Naive thymus-derived CD4-positive, alpha-beta T cell (primary cell): ENCODE measurements at places on chromosomes 6 and 20. TPM values are rescaled to one million over a fixed set of nuclear protein-coding genes. Genes with fewer than 3 reads are reported as not detected.

- no peaks in the 10 kb centered on the region for H3K27me3 ChIP-seq
- DNase-seq, result no peak
- H3K4me3 ChIP-seq, result no peak overlapping the region
- no peaks in the 10 kb centered on the region for H3K36me3 ChIP-seq
Measured at GRCh38 chr20:54134445-54135220, 39.2 kb downstream of the CYP24A1 start.

The HLA-DQA1 gene
- 12.1 TPM for total RNA-seq

DNA sequence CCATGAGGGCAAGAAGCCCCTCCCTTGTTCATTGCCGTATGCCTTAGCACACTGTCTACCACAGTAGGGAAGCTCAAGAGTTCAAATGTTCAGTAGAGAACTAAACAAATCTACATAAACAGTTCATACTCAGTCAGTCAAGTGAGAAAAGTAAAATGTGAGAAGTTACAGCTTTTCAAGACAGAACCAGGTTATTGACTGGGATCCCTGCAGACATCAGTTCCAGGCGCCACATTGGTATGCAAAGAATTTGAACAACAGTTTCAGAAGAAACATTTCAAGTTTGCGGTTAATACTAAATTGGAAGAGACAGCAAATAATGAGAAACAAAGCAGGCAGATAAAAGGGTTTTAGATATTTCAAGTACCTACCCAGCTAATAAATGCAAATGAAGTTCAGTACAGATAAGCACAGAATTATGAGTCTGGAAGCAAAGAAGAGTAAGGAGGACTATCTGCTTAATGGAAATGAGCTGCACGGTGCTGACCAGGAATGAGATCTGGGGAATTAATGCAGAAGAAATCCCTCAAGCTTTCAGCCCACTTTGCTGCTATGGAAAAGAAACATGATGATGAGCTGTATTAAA is 246.2 kb downstream of the HACE1 start:
- H3K27ac ChIP-seq, result no peak overlapping the region
- H3K4me1 ChIP-seq, result peaks cover 4% of the 10 kb centered on the region
- H3K4me3 ChIP-seq, result no peak overlapping the region
- no peak for DNase-seq
- no peaks in the 10 kb centered on the region for H3K36me3 ChIP-seq

The DPPA5 gene
- not detected for total RNA-seq
